ENCODE measurements at places on chromosomes 2 and 18.

DNA sequence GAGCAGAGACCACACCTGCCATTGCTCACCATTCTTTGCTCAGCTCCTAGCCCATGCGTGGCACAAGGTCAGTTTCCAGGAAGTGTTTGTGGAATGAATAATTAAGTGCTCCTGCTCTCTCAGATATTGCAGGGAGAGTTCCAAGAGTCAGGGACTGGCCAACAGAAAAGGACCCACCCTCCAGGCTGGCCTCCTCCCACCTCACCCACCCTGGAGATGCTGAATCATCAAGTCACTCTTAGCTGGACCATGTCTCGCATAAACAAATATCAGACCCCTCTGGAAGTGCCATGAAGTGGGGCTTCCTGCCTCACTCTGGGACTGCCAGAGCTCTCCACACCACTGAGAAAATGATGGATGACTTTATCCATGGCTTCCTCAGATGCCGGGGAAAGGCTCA is 256.0 kb downstream of the TNS1 start:
- DNase-seq, result no peak

GRCh38 chr18:33536904-33537303 is 41.1 kb upstream of the ASXL3 start:
- DNase-seq, result no peak

DNA sequence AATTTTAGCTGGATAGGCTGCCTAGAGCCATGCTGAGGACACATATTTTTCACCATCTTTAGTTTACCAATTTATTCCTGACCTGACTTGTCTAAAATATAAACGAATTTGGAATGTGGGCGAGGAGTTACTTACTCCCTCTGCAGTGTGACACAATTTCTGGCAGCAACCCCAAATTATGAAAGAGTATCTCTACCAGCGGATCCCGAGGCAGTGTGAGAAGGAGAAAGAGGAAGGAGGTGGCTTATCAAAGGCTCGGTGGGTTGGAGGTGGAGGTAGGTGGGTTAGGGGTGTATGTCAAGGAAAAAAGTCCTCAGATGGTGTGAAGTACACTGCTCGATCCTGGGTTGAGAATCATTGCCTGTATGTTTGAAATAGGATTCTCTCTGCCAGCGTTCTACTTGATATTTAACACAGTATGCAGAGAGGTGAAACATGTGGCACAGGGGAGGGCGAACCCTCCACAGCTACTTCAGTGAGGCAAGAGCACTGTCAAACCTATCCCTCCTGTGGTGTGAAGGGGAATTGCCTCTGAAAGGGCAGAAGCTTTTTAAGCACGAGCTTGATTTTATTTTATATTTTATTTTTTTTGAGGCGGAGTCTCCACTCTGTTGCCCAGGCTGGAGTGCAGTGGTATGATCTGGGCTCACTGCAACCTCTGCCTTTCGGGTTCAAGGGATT is 76.0 kb downstream of the RFTN2 start:
- no peak for DNase-seq

GRCh38 chr2:229679393-229680125 is 34.8 kb downstream of the DNER start:
- no peak for DNase-seq

DNA sequence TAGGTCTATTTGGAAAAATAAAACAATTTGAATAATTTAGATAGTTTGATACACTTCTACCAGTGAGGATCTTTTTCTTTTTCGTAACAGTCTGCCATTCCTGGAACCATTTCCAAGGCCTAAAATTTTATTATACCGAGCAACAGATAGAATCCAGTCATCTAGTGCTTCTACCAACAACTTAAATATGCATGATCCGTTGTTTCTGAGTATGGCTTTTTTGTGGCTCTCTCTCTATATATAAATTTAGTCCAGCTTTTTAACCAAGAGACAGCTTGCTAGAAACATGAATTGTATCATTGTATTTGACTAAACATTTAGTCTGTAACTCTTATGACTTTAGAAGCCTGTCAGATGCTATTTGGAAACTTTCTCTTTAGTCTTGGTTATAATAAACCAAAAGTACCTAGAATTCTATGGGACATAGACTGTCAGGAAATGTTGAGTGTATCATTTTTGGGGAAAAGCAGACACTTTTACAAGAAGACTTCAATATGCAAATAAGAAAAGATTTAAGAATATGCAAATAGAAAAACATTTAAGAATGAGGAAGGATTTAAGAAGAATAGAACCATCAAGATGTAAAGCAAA is 161.4 kb downstream of the ZEB2 start:
- DNase-seq, result no peak

GRCh38 chr2:33598561-33599174 is 431 bp downstream of the FAM98A start:
- DNase-seq, result no peak

DNA sequence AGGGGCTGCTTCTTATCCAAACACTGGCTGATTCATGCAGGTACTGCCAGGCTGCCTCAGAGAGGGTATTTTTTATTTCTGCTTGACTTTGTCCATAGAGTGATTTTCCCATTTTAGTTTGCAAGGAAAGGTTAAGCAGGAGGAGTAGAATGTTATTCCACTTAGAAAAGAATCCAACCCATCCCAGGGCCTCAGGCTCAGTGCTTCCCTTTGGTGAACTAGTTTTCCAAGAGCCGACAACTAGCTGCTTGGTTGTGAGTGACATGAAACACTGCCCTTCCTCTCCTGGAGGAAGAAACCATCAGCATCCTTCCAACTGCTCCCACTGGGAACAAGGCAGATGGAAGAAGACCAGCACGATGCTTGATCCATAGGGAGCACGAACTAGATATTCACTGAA is 58.5 kb downstream of the BCL2 start:
- DNase-seq, result no peak

DNA sequence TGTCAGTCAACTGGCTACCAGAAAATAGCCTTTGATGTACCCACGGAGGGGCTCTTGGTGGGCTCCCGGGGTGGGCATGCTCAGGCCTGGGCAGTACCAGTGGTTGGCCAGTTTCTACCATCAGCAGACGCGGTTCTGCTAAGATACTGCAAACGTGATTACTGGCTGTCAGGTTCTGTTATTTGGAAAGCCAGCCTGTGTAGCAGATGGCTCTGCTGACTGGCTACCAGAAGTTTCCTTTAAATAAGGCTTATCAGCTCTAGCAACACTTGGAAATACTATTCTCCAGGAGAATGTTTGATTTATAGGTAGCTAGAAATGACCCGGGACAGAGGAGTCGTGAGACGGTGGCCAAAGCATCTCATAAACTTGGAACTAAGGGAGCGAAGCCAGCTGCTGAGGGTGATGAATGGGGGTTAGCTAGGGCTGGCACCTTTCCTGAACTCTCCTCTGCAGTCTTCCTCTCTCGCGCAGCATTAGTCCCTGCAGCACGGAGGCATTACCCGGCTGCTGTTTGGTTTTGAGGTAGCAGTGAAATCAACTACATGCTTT is 171.9 kb downstream of the AGAP1 start:
- DNase-seq, result peak; percentile 54

DNA sequence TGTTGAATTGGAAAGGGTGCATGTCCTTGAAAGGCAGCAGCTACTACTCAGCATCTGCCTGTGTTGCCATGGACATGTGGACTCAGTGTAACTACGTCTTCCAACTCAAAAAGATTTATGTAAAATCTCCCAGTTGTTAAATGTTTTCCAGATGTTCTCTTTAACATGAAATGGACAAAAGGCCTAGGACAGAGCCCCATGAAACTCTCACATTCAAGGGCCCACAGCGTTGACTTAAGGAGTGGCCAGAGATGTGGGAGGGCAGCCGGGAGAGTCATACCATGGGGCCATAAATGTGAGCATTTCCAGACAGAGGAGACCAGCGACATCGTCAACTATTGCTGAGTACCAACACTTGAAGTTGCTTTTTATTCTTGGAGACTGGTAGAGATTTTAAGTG is 9.9 kb downstream of the SLC3A1 start:
- DNase-seq, result no peak

DNA sequence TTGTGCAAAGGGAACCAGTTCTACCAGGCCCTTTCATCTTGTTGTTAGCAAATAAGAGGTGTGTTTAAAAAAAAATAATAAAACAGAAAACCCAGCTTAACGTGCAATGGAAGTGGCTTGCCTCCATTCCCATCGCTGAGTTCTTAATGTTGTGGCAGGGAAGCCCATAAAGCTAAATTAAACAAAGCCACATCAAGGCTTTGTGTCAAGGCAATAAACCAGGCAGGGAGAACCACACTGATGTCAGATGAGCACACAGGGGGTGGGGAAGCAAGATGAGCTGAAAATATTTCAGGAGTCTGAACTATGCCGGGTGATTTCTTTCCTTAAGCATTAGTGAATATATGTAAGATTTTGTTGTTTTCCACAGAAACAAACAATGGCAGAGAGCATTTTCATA is 73.5 kb downstream of the PHLPP1 start:
- DNase-seq, result no peak

DNA sequence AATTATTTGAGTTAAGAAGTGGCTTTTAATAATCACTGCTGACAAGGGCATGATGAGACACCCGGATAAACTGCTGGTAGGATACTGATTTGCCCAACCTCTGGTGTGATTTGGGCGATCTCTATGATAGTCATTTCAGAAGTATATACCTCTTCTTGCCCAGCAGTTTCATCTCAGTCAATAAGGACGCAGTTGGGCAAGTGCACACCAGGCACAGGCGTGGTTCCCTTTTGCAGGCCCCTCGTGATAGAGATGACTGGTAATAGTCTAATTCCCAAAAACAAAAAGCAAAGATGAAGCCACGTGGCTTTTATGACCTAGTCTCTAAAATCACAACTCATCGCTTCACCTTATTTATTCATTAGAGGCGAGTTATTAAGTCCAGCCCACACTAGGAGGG is 246.4 kb downstream of the PRKCE start:
- no peak for DNase-seq

DNA sequence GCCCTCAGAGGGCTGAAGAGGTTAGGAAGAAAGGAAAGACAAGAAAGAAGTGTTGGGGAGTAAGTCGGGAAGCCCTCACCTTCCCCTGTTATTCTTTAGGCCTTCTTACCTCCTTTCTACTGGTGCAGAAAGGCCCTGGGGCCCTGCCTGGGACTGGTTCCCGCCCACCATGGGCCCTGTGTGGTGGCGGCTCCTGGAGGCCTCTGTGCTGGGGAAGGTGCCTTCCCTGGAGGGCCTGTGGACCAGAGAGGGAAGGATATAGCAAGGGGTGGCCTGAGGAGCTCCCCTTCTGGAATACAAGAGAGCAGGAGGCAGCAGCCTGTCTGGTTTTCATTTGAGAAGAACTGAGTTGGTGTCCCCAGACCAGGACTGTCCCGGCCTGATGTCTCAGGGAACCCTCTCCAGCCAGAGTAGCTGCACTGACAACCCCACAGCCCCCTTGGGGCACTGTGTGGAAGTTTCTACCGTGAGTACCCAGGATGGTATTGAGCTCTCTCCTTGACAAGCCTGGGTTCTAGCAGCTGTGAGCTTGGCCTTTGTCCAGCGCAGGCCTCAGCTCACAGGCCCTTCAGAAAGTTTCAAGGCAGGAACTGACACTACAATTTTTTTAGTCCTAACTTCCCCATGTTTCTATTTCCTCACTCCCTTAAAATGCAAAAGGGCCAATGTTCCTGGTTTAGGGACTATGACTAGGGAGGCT is 47.1 kb downstream of the EFR3B start:
- DNase-seq, result no peak

- no peak for DNase-seq
Measured at GRCh38 chr2:47303341-47304148, 99.4 kb upstream of the MSH2 start.

Data from GM04504 (cell line).